ENCODE measurements at places on chromosomes 12 and 14.

GRCh38 chr14:99352688-99353280, 80.8 kb upstream of the BCL11B start:
- DNase-seq = no peak

DNA sequence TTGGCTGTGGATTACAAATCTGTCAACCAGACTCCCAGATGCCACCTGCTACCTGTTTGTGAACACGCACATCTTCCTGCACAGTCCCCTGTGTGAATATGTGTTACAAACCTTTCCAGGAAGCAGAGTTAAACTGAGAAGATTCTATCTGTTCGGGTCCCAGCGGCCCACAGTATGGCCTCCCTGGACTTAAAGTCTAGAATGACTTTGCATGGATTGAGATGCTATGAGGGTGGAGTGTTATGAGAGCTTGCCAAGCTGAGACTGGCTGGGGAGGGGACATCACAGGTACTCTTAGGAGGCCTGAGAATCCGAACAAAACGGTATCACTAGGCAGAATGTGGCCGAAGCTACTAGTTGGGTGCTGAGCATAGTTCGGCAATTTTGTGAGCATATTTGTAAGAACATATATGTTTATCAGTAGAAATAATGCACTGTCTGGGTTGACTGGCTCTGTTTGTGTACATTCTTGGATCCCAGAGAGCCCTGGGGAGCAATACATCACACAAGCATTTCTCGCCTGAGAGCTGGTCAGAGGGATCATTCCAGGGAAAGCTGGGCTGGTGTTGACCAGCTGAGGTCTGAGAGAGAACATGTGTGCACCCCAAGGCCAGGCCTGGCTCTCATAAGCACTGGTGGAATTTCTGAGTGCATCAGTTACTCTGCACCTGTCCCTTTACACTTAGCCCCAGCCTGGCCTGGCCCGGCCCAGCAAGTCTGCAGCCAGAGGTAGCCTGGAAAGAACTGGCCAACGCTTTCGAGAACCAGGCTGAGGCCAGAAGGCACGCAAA, 29.8 kb upstream of the LTBP2 start:
- no peak for DNase-seq

DNA sequence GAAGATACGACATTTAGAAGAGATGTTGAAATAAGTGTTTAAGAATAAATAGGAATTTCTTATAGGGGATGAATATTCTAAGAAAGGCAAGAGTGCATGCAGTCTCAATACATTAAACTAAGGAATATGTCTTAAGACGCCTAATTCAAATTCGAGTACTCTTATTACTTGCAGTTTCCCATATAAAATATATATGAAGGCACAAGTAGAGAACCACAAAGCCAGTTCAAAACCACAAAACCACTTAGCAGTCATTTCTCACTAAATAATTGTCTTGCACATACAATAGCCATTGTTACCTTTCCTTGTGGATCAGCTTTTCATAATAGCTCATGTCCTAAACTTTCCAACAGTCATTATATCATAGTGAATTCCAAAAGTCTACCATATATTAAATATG, 91.0 kb upstream of the MON2 start:
- DNase-seq = no peak

DNA sequence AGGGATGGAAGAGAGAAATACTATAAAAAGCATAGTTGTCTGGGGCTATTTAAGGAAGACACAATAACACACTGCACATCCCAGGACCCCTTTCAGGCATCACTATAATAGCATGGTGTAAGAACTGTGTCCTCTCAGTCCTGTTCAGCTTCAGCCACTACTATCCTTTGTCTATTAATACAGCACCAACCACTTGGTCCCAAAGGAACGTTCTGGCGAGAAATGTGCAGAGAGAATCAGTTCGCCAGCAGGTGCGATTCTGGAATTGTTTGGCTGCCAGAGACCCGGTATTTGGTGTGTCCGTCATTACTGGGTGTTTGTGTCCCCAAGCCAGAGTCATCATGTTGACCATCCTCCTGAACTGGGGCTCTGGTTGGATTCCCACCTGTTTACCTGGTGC, 52.7 kb downstream of the BICD1 start:
- DNase-seq = no peak

GRCh38 chr14:96275177-96276112, 19.4 kb downstream of the BDKRB1 start:
- DNase-seq = peak; percentile 82

- peak; percentile 95 for DNase-seq
Observed at GRCh38 chr12:68557011-68557730, 53.5 kb upstream of the RAP1B start.

- no peak for DNase-seq
Observed at GRCh38 chr14:32081901-32082300, 4.8 kb downstream of the ARHGAP5 start.

DNA sequence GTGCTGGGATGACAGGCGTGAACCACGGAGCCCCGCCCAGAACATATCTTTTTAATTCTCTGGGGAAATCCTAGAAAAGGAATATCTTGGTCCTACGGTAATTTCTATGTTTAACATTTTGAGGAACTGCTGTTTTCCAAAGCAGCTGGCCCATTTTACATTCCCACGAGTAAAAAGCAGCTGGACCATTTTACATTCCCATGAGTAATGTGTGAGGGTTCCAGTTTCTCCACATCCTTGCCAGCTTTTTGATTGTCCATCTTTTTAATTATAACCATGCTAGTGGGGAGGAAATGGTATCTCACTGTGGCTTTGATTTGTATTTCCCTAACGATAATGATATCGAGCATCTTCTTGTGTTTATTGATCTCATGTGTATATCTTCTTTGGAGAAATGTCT, 4.4 kb upstream of the P2RX4 start:
- DNase-seq = peak; percentile 54

DNA sequence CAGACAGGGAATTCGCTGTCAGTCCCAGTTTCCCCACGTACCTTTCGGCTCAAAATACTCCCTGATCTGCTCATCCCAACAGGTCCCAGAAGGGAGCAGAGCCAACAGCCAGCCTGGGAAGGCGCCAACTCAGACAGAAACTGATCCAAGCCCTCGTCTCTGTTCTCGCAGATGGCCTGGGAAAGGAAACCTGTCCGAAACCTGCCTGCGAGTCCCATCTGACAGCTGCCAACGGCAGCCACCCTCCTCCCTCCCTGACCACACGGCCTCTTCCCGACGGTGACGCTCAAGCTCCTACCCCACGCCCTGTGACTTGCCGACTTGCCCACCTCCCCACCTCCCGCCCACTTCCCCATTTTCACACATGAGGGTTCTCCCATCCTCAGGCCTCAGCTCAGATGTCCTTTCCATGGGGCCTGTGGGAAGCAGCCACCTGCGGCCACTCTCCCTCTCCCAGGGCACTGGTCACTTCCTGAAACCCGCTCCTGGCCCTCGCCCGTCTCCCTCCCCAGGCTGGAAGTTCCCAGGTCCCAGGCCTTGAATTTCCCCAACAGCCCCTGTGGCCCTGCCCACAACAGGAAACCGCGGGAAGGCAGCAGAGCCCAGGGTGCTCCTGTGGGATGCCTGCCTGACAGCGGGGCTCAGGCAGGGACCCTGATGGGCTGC, 60.9 kb upstream of the FBRSL1 start:
- DNase-seq = no peak

DNA sequence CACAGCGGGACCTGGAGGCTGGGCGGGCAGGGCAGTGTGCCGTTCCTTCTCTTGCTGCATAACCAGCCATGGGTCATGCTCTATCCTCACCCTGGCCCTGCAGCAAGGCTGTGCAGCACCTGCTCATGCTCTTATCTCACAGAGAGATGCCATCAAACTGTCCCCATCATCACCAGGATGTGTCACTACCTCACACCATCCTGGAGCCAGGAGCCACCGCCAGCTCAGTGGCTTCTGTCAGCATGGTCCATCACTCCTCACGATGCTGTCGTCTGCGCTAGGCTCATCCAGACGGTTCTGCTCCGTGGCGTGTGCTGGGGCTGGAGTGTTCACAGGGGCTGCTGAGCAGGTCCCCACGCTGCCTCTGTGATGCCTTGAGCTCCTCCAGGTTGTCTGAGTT, 77.2 kb upstream of the DYNC1H1 start:
- no peak for DNase-seq

GRCh38 chr12:109289551-109289950, 19.5 kb downstream of the FOXN4 start:
- DNase-seq = no peak

GRCh38 chr14:63875311-63875710, 22.5 kb downstream of the SYNE2 start:
- DNase-seq = peak; percentile 73

DNA sequence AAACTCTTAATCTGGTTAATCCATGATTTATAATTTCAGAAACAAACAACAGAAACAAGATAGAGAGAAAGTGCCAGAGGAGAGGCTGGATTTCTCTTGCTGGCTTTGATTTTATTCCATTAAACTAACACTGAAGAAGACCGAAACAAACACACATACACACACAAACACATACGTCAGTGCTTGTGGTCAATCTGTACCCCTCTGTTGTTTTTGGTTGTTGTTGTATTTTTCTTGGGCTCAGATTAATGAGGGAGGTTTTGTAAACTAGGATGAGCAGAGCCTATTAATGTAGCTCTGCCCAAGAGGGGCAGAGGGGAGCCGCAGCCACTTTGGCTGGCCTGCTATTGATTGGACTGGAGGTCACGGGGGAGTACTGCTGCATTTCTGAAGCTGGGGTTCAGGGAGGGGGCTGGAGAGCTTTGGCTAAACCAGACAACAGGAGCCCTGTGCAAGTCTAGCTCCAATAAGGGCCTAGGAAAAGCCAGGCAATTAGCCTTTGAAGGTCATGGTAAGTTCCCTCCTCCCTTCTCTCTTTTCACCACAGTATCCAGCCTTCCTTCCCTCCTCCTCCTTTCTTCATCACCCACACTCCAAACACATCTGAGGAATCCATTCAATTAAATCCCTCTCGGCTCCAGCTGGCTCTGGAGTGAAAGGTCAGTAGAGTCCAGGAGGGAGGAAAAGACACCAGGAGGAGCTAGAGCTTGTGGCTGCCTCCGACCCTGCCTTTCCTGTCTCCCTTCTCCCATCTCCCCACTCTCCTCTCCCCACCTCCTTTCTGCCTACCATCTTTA, 344.1 kb upstream of the LMO3 start:
- no peak for DNase-seq

GRCh38 chr12:69102856-69103255, 136.5 kb upstream of the CPSF6 start:
- no peak for DNase-seq

DNA sequence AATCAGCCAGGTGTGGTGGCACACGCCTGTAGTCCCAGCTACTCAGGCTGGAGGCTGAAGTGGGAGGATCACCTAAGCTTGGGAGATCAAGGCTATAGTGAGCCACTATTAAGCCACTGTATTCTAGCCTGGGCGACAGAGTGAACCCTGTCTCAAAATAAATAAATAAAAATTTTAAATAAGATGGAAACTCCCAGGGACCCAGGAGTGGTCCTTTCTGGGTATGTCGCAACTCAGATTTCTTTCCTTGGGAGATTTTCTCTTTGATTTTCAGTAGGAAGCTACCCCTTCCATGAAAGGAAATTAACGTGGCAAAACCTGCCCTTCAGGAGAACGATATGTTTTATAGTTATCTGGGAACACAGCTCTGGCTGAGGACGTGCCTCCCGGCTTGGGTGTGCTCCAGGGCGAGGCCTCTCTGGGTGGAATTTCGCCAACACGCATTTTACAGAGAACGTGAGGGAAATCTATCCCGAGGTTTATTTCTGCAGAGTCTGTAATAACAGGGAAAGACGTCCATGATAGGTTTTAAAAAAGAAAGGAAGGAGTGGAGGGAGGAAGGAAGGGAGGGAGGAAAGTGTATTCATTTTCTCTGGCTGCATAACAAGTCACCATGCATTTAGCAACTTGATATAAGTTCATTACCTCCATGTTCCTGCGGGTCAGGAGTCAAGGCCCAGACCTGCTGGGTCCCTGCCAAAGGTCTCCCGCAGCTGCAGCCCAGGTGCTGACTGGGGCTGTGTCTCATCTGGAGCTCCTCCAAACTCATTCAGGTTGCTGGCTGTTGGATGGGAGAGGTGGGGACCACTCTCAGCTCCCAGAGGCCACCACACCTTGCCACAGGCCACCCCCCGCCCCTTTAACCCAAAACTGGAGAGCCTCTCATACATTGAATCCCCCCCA, 80.6 kb upstream of the GSC start:
- no peak for DNase-seq

GRCh38 chr14:52299692-52300278, 14.3 kb upstream of the PTGER2 start:
- peak; percentile 65 for DNase-seq

- DNase-seq = no peak
Observed at GRCh38 chr12:125487336-125487735, 422.1 kb downstream of the AACS start.
